Muscle of arm (tissue), 14 donors: ENCODE measurements at places on chromosomes 5 and 9.

DNA sequence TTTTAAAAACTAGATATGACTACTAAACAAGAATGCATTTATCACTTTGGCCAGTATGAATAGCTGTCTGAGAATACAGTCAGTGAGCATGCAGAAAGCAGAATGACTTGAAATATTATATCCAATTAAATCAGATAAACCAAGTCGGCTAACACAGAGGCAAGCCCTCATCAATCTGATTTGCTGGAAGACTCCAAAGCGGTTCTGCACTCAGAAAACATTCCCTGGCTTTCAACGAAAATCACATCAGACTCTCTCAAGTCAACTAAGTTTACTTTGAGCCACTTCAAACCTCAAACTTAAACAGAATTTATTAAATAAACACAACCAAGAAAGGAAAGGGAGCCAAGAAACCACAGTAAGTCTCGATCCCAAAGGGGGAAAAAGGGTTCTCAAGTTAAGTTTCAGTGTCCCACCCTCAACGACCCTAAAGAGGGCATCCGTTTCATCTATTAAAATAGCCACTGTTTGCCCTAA lies 1.4 kb downstream of the MYO10 start:
- no peak for DNase-seq

DNA sequence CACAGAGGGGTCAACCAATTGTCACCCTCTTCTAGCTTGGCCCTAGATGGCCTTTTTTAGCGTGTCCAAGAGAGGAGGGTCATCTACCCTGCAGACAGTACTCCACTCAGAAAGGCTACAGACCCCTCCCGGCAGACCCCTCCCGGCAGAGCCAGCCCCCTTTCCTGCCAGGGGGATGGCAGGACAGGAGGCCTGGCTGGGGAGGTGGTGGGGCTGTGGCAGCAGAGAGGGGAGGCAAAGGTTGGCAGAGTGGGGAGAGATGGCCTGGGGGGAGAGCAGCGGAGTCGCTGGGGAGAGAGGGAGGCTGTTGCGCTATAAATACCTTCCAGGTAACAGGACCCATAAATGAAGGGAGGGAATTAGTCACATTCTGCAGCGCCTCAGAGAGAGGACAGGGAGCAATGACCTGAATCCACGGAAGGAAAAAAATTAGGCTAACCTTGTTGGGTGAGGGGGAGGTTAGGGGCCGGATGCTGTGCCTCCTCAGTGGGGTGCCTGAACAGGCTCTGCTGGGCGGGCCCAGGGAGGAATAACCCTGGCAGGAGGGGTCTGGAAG lies 32.9 kb upstream of the PSD2 start:
- no peak for DNase-seq

GRCh38 chr9:132238992-132239391 lies 77.1 kb downstream of the NTNG2 start:
- DNase-seq: no peak

- DNase-seq: no peak
Observed at GRCh38 chr9:132770770-132771310, 100.6 kb downstream of the GTF3C4 start.

GRCh38 chr9:112310826-112311225 lies 22.6 kb downstream of the PTBP3 start:
- no peak for DNase-seq

GRCh38 chr9:78775211-78775610 lies 478.3 kb downstream of the PSAT1 start:
- no peak for DNase-seq

GRCh38 chr5:124252191-124252638 lies 494.2 kb downstream of the ZNF608 start:
- peak; percentile 49 for DNase-seq

- DNase-seq: no peak
Observed at GRCh38 chr9:4042991-4043390, 256.9 kb downstream of the GLIS3 start.

GRCh38 chr5:176531902-176532493 lies 5.2 kb downstream of the RNF44 start:
- DNase-seq: no peak

- DNase-seq: no peak
Observed at GRCh38 chr5:60410427-60410826, 289.5 kb downstream of the DEPDC1B start.

DNA sequence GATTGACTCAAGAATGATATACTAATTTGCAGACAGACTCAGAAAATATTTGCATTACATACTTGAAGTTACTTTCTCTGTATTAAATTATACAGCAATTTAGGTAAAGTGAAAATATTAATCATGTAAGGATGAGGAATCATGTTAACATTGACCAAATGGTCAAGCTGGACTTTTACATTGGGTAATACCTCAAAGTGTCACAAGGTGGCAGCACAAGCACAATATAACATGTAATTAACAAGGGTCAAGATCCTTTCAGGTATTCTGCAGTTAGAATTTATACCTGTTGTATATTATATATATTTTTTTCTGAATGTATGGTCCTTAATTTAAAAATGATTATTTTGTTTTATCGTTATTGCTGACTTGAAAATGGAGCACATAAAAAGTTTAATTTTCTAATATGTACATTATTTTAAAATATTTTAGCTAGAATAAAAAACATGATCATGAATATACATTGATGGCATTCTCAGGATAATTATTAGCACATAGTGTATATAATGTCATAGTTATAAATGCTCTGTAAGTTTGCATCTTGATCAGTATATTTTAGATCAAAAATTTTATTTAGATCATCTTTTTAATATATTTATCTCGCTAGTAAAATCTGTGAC lies 8.6 kb downstream of the HAPLN1 start:
- DNase-seq: peak; percentile 34

- DNase-seq: no peak
Observed at GRCh38 chr5:61254969-61255555, 77.0 kb upstream of the ZSWIM6 start.

DNA sequence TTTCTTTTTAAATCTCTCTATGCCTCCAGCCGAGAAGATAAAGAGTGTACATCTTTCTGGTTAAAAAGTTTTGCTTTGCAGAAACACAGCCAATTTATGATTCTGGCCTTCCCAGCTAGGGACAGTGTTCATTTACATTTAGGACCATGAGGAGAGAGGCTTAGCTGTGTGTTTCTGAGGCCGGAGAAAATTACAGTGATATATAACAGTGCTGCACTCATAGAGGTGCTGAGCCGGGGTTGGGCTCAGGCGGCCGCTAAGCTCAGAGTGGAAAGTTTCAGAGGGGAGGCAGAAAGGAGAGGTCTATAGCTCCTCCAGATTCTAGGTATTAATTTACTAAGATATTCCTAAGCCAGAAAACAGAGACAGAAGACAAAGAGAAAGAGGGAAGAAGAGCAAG lies 37.0 kb upstream of the LCP2 start:
- DNase-seq: no peak

DNA sequence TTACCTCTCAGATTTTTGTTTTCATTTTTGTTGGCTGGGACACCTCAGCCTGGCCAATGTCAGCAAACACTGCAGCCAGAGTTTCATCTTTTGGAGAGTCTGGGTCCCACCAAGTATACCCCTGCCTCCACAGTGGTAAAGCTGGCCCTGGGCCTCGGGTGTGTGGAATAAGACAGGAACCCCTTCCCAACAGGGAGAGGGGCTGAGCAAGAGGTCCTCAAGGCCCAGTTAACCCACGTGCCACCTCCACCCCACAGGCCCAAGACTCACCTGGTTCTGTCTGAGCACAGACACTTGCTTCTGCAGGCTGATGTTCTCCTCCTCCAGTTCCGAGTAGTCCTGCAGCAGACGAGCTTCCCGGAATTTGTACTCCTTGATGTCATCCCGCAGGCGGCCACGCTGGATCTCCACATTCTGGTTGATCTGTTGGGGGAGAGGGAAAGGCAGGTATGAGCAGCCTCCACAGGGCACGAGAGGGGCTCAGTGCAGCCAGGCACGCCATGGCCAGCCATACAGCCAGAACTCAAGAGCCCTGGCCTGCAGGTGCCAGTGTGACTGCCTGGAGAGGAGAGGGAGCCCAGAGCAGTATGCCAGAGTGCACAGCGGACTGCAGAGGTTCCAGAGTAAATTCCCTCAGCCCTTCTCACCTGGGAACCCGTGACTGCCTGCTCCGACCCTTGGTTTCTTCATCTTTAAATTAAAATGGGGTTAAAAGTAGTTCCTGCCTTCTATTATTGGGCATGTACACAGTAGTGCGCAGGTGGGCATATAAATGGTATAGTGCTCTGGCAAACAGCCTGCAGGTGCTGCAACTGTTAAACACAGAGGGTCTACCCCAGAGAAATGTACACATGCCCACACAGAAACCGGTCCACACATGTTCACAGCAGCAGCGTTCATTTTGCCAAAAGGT lies 42.0 kb downstream of the BICD2 start:
- DNase-seq: no peak

DNA sequence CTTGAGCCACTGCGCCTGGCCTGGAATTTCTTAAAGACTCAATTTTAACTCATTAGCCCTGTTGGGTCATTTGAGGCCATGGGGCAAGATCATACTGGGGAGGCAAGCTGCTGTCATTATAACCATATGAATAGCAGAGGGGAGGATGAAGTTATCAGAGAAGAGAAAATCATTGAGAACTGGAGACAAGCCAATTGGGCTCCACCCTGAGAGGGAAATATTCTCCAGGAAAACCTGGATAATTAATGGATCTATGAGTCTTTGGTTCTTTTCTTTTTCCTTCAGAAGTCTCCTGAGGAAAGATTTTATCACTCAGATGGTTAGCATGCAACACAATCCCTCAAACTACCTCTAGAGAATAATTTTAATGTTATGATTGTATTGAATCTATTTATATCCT lies 569.6 kb upstream of the TUSC1 start:
- DNase-seq: no peak

GRCh38 chr5:96961053-96961452 lies 25.2 kb downstream of the LNPEP start:
- DNase-seq: no peak

- DNase-seq: no peak
Observed at GRCh38 chr5:107370396-107370968, 300.3 kb downstream of the EFNA5 start.

GRCh38 chr5:35876454-35876853 lies 19.8 kb downstream of the IL7R start:
- DNase-seq: no peak
